ENCODE measurements at places on chromosomes 5 and 9.

- DNase-seq = no peak
Observed at GRCh38 chr9:93684161-93684765, 107.9 kb downstream of the PHF2 start.

DNA sequence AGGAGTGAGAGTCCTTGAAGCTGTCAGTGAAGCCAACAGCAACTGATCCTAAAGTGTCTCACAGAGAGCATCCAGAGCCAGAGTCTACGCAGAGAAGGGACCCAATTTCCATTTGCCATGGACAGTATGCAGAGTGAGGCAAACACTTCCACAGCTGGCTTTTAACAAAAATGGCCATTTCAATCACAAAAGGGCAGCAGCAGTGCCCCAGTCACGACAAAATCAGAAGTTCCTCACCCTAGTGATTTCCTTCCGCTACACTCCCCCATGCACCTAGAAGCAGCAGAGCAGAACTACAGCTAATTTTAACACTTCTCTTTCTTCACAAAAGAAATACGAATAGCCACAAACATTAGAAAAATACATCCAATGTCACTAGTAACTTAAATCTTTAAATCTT is 27.9 kb downstream of the FBXW11 start:
- no peak for DNase-seq

DNA sequence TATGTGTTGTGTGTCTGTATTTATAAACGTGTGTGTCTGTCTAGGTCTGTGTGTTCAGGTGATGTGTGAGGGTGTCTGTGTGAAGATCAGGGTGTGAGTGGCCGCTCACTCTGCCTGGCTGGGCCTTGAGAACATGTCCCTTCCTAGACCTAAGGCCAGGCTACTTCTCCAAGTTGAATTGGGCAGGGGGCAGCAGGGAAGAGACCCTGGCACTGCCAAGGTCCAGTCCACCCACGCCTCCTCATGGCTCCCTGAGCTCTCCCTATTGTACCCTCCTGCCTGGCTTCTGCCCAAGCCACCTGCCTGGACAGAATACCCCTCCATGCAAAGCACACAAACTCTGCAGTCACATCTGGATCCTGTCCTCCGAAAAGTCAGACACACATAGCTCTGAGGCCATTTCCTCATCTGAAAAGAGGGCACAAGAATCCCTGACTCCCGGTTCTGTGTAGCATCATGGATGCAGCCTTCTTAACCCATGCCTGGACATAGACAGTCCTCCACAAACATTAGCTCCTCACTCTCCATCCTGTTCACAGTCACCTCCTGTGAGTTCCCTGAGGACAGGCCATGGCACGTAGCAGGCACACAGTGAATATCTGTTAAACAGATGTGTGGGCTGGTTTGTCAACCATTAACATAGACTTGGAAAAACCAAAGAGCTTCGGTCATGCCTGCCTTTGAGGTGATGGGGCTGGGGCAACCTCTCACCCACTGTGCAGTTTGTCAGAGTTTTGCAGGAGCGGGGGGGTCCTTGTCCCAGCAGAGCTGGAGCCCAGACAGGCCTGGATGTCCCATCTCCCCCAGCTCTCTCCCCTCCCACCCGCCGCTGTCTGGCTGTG is 167.8 kb upstream of the MVB12B start:
- DNase-seq = no peak

GRCh38 chr5:87645224-87645623 is 232.5 kb upstream of the CCNH start:
- DNase-seq = no peak

GRCh38 chr9:36939655-36940499 is 94.2 kb downstream of the PAX5 start:
- no peak for DNase-seq

- DNase-seq = no peak
Observed at GRCh38 chr5:18000744-18001143, 366.5 kb downstream of the TAF11L14 start.

DNA sequence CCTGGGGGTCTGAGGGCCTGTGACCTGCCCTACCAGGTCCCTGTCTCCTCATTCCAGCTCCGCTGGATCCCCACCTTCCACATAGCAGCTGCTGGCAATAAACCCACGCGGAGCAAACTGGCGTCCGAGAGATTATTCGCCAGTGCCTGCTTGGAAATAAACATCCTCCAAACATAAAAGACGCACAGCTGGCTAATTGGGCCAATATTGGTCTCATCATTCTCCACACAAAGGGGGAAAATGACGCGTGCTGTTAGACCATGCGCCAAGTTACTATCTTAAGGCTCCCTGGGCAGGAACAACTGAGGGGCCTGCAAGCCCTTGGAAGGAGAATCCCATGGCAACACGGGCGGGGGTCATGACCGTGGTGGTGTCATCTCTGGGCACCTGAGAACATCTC is 73.3 kb upstream of the SARDH start:
- DNase-seq = no peak

DNA sequence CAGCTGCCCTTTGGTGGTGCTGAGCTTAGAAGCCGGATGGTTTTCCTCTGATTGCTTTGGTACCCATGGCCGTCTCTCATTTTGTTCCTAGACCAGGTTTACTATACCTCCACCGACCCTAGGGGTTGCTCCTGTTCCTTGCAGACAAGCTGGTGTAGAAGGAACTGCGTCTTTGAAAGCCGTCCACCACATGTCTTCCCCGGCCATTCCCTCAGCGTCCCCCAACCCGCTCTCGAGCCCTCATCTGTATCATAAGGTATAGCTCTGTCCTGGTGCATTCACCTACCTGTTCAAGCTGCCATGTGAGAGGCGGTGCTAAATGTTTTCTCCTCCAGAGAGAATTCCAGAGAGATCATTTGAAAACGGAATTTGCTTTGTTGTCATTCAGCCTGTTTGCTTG is 39.5 kb downstream of the TENT4A start:
- no peak for DNase-seq

DNA sequence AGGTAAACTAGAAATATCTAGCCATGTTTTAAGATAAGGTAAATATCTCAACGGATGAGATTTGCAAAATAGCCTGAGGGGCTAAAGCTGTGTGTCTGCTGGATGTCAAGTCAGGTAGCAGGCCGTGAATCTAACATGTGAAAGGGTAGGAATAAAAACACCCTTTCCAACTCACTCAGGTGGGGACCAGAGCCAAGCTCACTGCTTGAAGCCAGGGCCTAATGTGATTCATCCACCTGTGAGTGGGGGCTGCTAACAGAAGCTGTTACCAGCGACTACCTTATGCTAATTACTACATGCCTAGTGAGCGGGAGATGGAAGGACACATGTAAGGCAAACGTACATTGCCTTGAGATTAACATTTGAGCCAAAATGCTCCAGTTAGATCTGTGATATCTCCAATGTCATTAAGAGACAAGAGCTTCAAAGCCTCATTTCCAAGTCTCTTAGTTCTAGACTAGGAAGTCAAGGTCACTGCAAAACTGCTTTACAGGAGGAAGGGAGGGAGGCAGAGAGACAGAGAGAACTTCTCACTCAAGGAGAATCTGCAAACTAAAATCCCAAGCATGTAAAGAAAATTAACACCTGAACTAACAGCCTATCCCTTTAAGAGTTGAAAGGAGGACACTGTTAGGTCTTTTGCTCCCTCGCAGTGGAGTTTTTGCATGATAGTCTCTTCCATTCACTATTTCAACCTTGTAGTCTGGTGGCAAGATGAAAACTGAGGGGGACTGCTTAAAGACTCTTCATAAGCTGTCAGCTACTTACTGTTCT is 141.6 kb upstream of the RPS23 start:
- DNase-seq = no peak

GRCh38 chr5:14935341-14935740 is 63.8 kb upstream of the ANKH start:
- DNase-seq = no peak

DNA sequence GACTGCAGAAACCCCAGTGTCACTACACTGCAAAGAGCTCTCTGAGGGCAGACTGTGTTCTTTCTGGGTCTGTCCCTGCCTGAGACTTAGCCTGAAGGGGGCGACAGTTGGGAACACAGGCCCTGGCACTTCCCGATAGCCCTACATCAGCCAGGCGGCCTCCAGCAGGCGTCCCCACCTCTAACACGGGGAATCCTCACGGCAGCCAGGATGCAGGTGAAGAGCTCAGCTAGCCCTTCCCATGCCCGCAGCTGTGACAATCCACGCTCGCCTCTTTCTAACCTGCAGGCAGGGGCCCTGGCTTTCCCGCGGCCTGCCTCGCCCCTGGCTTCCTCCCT is 5.9 kb downstream of the MED22 start:
- DNase-seq = no peak

DNA sequence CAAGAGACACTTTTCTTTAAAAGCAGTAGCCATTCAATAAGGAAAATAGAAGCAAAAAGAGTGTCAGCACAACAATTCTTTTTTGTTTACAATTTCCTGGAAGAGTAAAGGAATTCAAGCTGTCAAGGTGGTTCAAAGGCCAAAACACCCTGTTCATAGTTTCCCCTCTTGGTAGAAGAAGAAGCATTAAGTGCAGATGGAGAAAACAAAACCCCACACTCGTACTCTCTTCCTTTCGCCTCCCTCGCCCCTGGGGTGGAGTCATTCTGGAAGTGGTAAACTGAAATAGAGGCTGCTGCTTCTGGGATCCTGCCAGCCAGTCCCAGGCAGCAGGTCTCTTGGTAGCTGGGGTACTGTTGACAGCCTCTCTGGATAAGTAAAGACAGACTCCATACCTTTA is 105.0 kb downstream of the ANKRD55 start:
- DNase-seq = peak; percentile 66

GRCh38 chr5:14599476-14600127 is 18.0 kb downstream of the OTULINL start:
- DNase-seq = no peak

DNA sequence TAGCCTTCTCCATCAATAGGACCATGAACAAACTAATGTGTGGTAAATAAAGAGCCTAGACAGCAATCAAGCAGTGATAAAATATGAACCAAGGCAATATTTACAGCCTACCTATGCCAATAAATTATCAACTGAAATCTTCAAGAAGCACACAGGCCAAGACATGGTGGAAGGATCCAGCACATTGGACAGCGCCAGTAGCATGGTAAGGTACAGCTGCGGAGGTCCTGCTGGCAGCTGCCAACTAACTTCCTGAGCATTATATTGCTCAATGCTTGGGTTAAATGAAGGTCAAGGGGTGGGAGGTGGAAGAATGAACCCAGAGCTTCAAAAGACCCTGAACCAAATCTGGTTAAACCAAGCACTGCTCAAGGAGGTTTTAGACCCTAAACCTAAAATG is 16.5 kb upstream of the SPDL1 start:
- no peak for DNase-seq

- peak; percentile 8 for DNase-seq
Observed at GRCh38 chr5:180688330-180689070, 39.1 kb upstream of the FLT4 start.

GRCh38 chr9:91949946-91950664 is at the start of gene ROR2:
ROR2 (minus strand) TSS chr9:91950228.
- DNase-seq = peak; percentile 72

- no peak for DNase-seq
Observed at GRCh38 chr9:108537756-108538155, 318.0 kb downstream of the ACTL7B start.

- peak; percentile 72 for DNase-seq
Observed at GRCh38 chr9:121217609-121218292, 16.1 kb upstream of the RAB14 start.

- no peak for DNase-seq
Observed at GRCh38 chr5:135081240-135081639, 47.2 kb upstream of the PITX1 start.

DNA sequence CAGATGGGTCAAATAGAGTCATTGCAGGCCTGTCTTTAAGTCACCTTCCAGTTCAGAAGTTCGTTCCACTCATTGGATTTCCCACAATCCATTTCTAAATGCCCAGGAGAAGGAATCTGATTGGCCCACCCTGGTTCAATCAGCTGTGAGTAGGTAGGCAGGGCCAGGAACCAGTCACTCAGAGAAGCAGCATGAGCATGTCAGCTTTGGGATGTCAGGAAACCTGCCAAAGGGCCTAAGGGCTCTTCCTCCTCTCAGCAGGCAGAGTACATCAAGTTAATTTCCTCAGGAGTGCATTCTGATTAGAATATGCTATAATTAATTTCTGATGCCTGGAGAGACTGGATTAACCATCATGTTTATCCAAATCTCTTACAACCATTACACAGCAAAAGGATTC is 412.9 kb upstream of the CCNH start:
- DNase-seq = no peak

GRCh38 chr5:142870532-142871362 is 100.6 kb downstream of the ARHGAP26 start:
- DNase-seq = no peak

DNA sequence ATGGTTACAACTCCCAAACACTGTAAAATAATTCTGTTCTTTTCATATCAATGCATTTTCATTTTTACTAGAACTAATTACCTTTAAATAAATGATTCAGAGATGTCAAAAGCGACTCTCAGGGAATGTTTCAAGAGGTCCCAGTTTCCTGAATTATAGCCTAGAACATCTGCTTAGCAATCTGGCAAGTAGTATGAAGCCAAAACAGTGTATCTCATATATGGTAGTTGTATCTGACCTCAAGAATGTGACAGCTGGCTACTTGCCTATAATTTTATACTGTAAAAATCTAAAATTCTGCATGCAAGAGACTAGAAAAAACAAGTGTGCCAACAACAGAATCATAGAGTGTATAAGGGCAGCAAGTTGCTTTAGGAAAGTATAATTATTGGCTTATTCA is 187.7 kb upstream of the POU5F2 start:
- DNase-seq = no peak

- DNase-seq = no peak
Observed at GRCh38 chr5:175737481-175737880, 79.6 kb downstream of the HRH2 start.

- no peak for DNase-seq
Observed at GRCh38 chr9:86907346-86907745, 40.0 kb downstream of the GAS1 start.

- no peak for DNase-seq
Observed at GRCh38 chr9:27688954-27689353, 115.7 kb upstream of the C9orf72 start.

DNA sequence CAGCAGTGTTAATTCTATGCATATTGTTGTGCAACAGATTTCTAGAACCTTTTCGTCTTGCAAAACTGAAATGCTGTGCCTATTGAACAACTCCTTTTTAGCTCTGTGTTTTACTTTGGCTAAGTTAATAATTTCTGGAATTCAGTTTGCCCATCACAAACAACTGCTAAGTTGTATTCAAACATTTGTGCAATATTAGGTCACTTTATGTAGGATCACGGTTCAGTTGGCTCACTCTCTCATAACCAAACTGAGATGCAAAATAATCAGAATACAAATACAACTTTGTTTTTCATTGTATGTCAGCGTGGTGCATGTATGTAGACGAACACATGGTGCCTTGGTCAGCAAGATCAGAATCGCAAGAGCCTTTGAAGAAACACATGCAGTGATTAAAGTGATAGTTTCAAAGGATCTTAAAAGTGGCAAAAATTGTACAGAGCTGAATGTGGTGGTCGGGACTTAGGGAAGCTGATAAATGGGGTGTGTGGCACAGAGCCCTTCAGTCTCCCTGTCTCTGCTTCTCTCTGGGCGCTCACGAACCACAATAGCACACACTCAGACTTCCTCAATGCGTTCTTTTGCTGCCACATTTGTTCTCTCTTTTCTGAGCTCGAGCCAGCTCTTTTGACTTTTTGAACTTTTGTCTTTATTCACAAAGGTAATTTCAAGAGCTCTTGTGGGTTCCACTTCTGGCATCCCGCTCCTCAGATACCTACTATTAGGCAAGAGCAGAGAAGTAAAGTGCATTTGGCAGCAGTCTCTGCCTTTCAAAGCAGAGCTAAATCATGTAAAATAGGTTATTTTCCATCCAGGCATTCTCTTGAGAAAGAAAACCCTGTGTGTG is 112.4 kb upstream of the CTSL start:
- no peak for DNase-seq

GRCh38 chr9:90815944-90816357 is 14.3 kb downstream of the SYK start:
- DNase-seq = no peak
